Activated effector memory CD4-positive, alpha-beta T cell treated with Interleukin-2 at 50 U/mL for 16 hours (primary cell): ENCODE measurements at places on chromosomes 6 and 20.

- no peak for DNase-seq
Measured at GRCh38 chr6:149373511-149373910, 26.6 kb upstream of the SUMO4 start.

- no peak for DNase-seq
Measured at GRCh38 chr6:11650025-11650696, 112.6 kb downstream of the TMEM170B start.

DNA sequence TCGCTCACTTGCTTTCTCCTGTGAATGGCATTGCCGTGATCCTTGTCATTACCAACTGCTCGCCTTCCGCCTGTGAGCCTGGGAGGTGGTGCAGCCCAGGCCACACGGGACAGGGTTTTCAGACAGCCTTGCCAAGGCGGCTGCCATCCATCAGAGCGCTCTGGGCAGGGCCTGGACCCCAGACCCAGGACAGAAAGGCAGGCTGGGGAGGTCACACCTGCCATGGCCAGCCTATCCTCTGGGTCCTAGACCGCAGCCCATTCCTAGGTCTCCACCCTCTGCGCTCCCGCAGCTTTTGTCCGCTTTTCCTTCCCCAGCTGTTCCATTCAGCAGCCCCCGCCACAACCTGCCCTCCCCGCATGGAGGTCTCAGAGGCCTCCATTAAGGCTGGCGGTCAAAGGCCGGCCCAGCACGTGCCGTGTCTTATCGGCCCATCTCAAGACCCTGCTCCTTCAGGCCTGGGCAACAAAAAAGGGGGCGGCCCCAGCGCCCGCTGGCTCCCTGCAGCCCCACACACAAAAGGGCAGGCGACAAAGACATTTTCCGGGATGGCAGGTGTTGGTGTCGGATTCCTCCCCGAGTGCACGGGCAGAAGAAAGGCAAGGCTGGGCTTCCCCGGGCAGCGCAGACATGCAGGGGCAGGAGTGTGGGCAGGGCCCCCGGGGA is 28.1 kb downstream of the INSM1 start:
- no peak for DNase-seq

GRCh38 chr6:157198425-157199279 is 124.7 kb downstream of the TMEM242 start:
- no peak for DNase-seq

- no peak for DNase-seq
Measured at GRCh38 chr6:63859528-63859927, 223.9 kb downstream of the PHF3 start.

DNA sequence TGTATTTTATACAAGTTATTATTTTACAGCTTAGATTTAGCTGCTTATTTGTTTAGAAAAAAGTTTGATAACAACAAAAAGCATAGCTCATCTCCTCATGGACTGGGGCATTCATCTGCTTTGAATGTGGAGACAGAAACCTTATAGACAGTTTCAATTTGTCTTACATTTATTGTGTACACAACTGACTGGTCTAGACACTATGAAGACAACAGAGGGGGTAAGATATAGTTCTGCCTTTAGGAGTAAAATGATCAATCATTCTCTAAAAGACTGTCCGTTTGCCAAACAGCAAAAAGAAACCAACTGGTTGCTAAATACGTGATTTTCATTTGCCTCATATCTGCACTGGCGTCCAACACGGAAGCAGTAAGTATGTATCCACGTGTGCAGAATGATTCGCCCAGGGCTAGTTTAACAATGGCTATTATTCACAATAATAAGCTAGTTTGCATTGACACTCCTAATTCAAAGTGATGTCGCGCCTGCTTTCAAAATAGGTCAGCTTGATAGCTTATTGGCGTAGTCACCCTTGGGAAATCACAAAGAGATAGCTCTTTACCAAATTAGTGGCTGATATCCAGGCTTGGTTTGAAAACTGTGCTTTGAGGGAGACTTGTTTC is 153.6 kb downstream of the BMP2 start:
- DNase-seq, result no peak

DNA sequence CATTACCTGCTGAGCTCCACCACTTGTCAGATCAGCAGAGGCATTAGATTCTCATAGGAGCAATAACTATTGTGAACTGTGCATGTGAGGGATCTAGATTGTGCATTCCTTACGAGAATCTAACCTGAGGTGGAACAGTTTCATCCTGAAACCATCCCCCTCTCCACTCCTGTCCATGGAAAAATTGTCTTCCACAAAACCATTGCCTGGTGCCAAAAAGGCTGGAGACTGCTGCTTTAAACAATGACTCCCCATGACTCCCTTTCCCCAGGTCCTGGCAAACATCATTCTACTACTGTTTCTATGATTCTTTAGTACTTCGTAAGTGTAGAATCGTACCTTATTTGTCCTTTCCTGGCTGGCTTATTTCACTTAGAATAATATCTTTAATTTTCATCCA is 9.7 kb upstream of the DYNLRB1 start:
- DNase-seq, result no peak

GRCh38 chr6:117915846-117916245 is 8.8 kb downstream of the SLC35F1 start:
- DNase-seq, result no peak
